ENCODE measurements at places on chromosomes 5 and 9.

- no peak for DNase-seq
These were observed 55.9 kb upstream of the RNU6ATAC start for GRCh38 chr9:134220311-134220710.

DNA sequence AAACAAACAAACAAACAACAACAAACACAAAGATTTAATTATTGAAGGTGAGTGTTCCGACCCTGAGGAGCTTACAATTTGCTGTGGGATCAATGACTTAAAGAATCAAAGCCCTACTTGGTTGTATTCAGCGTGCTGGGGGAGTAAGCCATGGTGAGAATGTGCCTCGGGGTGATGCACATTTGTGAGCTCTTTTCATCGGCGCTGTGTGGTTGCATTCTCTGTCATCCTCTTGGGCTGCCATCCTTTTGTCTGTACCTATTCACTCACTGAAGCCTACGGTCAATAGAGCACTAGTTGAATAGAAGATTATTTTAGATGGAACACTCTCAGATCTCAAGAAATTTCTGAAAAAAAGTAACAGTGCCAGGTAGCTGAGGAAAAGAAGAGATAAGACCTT lies 203.9 kb downstream of the CTNND2 start:
- no peak for DNase-seq

DNA sequence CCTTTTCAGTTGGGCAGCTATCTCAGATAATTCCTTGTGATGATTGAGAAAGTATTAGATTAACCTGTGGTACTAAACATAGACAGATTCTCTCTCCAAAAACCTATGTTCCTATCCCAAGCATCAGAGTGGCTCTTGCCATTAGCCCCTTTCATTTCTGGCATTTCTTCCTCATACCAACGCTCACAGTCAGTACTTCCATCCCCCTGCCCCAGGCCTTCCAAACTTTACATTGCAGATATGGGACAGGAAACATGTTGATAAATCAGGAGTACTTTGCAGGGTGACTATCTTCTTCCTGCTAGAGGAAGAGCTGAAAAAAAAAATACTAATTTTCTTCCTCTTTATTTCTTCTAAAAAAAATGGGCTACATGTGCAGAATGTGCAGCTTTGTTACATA lies 442.6 kb upstream of the RGMB start:
- no peak for DNase-seq

GRCh38 chr9:125701351-125701750 lies 5.7 kb downstream of the MAPKAP1 start:
- no peak for DNase-seq

GRCh38 chr5:132688536-132689339 lies 14.9 kb downstream of the IL4 start:
- no peak for DNase-seq

- no peak for DNase-seq
These were observed 379.0 kb upstream of the RPS23 start for GRCh38 chr5:82657033-82657699.

- DNase-seq: no peak
These were observed 99.6 kb downstream of the SLCO4C1 start for GRCh38 chr5:102196481-102196880.

- no peak for DNase-seq
These were observed 27.0 kb downstream of the GRIN3A start for GRCh38 chr9:101711330-101711941.

GRCh38 chr9:94668928-94669729 lies 29.8 kb upstream of the FBP1 start:
- peak; percentile 7 for DNase-seq

DNA sequence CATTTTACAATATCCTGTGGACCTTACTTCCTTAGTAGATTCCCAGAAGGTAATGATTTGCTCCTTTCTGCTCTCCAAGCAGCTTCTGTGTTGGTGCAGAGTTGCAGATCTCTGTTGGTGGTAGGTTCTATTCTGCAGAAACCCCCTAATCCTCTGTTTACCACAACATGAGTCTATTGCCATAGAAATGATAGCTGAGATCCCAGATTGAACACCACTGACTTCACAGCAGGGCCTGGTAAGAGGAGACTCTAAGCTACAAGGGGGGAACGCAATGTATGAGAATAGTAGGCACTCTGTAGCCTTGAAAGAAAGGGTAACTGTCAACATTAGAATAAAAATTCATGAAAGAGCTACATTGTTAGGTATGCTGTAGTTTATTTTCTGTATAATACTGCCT lies 59.5 kb downstream of the MUSK start:
- no peak for DNase-seq

DNA sequence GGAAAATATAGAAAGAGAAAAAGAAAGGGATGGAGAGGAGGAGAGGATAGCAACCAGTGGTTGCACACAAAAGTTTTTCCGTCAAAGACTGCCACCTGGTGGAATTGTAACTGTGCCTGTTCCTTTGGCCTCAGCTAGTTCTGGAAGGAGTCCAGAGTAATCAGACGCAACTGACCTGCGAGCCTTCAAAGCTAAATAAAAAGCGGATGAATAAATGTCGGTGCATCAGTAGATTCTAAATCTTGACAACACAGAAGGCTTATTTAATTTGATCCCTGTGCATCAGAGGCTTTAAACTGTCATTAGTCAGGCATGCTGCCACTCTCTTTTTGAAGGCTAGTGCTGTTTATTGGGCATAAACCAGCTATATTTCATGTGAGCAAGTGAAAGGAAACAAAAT lies 132.9 kb upstream of the ACO1 start:
- no peak for DNase-seq

DNA sequence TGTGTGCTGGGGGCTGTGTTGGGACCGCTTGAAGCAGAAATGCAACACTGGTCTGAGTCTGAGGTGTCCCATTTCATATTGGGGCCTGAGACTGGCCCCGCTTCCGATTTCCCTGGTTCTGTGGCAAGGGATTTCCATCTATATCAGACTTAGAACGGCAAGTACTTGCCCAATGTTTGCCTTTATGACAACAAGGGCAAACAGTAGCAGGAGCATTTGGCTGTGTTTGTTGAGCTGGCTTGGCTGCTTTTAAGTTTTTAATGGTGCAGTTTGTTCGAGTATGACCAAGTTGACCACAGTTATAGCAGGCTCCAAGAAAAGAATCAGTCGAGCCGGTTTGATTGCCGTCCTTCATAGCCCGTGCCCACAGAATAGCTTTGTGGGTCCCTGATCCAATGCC lies 17.0 kb downstream of the HSDL2 start:
- DNase-seq: no peak

- no peak for DNase-seq
These were observed 34.6 kb downstream of the TNFAIP8 start for GRCh38 chr5:119390404-119390803.

- no peak for DNase-seq
These were observed 635.7 kb downstream of the RAB3C start for GRCh38 chr5:59218424-59219045.

Measured in nucleus accumbens (tissue), 56 donors.